Mucosa of descending colon (tissue), 3 donors: ENCODE measurements at places on chromosomes 5 and 9.

- no peak for DNase-seq
These were observed 76.4 kb downstream of the ACER2 start for GRCh38 chr9:19485193-19485592.

DNA sequence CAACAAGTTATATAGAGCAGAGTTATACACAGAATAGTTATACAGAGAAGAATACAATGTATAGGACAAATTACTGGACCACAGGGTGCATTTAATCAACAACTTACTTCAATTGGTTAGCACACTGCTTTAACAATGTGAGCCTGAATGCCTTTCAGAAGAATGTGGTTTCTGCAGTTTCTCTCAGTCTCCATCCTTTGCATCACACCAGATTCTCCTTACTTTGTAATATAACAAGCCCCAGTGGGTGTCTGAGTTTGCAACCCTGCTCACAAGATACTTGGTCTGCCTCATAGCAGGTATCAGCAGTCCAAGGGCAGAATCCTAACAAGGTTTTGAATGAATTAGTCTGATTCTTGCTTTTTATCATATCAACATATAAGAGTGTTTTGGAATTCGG, 114.6 kb downstream of the GABRB2 start:
- DNase-seq = no peak

- no peak for DNase-seq
These were observed 31.1 kb downstream of the SLC35A4 start for GRCh38 chr5:140595538-140596300.

DNA sequence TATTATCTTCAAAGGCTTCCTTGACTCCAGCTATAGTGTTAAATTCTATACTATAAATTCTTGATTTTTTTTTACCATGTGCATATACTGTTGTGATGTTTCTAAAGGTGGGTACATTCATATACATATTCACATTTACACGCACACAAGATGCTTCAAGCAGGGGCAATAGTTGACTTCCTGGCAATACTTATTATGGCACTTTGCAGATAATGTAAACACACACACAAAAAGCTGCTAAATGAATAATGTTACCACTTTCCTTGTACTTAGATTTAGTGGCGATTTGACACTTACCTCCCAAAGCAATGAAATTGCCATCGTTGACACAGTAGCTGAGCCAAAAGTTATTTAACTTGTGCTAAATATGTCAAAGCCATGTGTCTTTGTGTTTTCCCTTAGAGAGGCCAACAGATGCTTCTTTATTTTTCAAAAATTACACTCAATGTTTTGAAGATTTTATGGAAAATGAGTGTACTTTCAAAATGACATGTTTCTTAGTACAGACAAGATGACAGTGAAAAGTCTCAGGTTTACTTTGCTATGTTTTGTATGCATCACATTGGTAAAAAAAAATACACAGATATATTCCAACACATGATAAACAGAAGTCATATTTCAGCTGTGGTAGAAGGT, 12.2 kb upstream of the ERAP2 start:
- no peak for DNase-seq

DNA sequence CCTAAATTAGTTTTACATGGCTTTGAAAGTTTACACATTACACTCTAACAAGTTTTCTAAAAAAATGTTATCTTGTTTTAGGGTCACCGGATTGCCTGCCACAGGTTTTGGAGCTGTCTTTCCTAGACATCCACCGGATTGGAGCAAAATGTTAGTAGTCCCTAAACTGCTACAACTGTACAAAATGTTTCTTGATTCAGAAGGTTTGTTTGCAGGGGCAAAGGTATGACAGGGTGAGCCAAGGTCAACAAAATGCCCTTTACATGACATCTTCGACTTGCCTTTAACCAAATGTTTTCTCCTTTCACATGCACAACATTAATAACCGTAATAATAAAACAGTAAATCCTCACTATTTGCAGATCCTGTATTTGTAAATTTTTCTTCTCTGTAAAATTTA, 37.2 kb downstream of the CFAP95 start:
- no peak for DNase-seq

GRCh38 chr9:108811944-108812343, 43.8 kb downstream of the ACTL7B start:
- DNase-seq = no peak

GRCh38 chr5:101482931-101483330, 579.8 kb upstream of the ST8SIA4 start:
- DNase-seq = no peak

GRCh38 chr5:159727167-159727566, 189.1 kb upstream of the ADRA1B start:
- no peak for DNase-seq
